ELF-1 (cell line): ENCODE measurements at places on chromosomes 16 and 17.

DNA sequence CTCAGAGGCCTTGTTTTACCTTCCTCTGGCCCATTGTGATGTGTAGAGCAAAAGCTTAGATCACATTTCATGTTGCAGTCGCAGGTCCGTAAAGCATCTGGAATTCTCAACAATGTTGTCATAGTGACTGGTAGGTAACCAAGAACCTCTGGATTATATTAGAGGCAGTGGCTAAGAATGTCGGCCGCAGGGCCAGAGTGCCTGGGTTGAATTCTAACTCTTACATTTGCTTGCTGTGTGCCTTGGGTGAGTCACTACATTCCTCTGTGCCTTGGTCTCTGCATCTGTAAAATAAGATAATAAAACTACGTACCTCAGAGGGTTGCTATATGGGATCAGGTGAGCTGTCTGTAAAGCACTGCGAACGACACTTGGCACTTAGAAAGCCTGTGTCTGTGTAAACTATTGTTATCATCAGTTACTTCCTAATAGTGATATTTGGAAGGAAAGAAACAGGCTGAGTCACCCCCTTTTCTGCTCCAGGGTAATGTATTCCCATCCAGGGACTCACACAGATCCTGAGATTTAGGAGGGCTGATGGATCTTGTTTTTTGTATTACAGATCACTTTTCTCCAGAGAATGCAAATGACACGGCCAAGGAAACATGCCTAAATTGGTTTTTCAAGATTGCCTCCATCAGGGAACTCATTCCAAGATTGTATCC lies 52.2 kb downstream of the VPS35L start:
- peak; percentile 53 for DNase-seq

DNA sequence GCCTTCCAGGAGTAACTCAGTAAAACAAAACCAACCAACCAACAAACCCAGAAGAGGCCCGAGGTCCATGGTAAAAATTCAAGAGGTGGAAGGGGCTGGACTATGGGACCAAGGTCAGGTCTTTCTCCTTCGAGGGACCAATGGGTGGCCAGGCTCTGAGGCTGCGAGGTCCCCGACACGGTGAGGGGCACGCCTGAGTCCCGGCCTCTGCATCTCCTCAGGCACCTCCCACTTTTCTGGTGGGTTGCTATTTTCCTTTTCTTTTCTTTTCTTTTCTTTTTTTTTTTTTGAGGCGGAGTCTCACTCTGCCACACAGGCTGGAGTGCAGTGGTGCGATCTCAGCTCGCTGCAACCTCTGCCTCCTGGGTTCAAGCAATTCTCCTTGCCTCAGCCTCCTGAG lies 18.0 kb downstream of the CD7 start:
- no peak for DNase-seq

GRCh38 chr17:50424996-50425681 lies 879 bp upstream of the ACSF2 start:
- DNase-seq = no peak

DNA sequence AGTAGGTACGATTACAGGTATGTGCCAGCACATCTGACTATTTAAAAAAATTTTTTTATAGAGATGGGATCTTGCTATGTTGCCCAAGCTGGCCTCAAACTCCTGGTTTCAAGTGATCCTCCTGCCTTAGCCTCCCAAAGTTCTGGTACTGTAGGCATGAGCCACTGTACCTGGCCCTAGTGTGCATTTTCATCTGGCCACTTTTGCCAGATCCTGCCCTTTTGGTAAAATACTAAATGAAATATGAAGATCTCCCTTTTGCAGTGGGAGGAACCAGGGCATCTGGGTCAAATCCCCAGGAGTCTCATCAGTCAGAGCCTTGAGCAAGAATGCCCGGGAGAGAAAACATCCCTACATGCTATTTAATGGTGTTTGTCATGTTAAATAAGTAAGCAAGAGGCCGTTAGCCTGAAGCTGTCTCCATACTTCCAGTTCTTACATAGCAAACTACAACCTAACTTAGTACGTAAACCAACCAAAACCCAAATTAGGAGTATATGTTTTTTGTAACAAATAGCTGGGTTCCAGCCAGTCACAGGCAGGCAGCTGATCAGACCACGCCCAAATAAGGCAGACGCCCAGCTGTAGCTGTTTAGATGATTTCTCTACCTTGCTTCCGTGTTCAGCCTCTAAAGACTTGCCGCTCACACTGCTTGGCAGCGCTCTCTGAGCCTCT lies 46.5 kb upstream of the CLEC18A start:
- DNase-seq = peak; percentile 63

GRCh38 chr17:79024901-79025737 lies 1.1 kb downstream of the C1QTNF1 start:
- DNase-seq = no peak

DNA sequence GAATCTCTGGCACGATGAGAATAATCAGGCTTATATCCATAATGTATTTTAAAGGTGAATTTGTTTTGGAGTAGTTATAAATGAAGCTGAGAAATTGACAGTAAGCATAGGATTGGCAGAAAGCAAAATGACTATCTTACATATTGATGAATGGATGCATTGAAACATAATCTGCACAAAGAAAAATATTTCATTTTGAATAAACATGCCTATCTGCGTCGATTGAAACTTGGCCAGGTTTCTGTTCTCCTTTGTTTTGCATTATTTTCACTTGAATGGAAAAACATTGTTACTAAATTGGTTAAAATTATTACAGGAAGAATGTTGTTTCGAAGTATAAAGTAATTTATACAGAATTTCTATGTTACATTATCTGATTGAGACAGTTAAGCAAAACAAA lies 128.2 kb downstream of the USP22 start:
- no peak for DNase-seq

- DNase-seq = no peak
Measured at GRCh38 chr17:43341715-43342588, 56.8 kb upstream of the ARL4D start.

DNA sequence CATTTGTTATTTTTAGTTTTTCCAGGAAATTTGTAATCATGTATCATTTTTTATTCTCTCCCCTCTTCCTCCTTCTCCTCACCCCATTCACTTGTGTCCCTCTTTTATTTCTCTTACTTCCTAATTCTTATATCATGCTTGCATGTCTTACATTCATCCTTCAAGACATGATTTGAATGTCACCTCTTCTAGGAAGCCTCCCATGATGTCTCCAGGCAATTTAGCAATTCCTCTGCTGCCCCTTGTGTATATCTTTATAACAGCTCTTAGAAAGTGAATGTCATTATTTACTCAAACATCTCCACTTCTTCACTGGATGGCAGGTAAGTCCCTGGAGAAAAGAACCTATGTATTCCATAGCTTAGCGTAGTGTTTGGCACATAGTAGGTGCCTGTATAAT lies 7.8 kb downstream of the HNF1B start:
- DNase-seq = no peak

DNA sequence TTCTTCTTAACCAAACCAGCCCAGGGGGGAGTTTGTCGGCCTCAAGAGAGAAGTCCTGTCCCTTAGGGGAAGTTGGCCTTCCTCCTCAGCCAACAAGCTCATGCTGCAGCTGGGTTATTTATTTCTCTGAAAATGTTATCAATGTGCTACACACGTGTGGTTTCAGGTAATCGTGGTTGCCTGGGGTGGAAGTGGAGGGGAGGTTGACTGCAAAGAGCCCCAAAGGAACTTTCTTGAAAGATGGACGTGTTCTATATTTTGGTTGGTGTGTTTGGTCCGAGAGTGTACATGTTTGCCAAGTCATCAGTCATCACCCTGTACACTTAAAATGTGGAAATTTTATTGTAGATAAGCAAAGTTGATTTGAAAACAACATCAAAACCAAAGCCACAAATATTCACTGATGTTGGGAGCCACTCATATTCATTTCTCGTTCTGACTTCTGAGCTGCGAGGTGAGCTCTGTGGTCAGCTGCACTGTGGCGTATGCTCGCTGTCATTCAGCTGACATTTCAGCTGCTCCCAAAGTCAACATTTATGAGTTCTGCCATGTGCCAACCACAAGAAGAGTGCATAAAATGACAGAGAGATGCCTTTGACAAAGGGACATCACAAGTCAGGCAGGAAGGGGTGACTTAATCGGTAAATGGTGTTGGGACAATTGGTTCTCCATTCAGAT lies 26.5 kb upstream of the ADGRG1 start:
- no peak for DNase-seq

- no peak for DNase-seq
Measured at GRCh38 chr16:3135126-3135715, 392 bp downstream of the ZNF213 start.

DNA sequence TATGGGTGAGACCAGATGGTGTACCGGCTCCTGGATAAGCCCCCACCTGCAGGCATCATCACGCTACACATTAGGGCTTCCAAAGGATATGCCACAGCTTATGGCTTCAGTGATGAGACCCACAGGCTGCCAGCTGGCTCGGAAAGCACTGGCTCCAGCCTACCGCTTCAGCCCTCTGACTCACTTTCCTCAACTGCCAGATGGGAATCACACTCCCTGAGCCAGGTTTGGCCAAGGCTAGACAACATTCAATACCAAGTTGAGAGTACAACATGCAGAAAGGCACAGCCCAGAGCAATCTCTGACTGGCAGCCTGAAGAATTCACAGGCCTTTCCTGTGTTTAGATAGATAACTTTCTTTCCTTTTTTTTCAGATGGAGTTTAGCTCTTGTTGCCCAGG lies 10.3 kb downstream of the CENPV start:
- DNase-seq = no peak

DNA sequence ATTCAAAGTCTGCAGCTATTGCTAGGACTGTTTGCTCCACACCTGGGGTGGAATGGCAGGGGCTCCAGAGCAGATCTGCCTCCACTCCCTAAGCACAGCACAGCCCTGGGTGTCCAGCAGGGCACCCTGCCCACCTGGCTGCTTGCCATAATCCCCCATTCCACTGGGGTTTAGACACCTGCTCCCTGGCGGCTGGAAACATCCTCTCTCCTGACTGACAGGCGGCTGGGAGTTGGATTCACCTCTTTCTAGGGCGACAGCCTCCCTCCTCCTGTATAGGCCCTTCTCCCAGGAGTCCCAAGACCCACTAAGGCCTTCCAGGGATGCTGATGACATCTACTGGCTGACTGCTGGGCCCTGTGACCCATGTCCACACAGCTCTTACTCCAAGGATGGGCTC lies 18.0 kb downstream of the HDAC5 start:
- no peak for DNase-seq

DNA sequence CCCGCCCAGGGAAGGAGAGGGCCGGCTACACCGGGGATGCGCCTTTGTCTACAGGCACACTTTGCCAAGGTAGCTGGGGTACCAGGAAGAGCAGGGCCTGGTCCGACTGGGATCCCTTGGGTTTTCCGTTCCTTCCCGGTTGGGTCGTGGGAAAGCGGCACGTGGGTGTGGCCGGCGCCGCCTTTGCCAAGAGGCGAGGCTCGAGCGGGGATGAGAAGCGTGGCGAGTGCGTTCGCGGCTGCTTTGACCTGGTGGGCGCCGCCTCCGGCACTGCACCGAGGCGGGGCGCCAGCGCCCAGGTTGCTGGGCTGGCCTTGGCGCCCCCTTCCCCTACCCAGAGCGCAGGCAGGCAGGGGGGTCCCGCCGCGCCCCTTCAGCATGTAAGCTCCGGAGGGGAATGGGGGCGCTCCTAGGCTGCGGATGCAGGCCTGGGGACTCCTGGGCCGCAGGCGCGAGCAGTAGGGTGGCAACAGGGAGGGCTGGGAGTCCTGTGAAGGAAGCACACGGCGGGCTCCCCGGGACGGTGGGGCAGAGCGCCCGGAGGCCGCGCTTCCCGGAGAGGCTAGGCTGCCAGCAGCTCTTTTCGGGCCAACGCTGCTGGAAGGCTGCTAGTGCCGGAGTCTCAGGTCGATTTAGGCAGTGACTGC lies 2.0 kb downstream of the HAS3 start:
- peak; percentile 39 for DNase-seq

DNA sequence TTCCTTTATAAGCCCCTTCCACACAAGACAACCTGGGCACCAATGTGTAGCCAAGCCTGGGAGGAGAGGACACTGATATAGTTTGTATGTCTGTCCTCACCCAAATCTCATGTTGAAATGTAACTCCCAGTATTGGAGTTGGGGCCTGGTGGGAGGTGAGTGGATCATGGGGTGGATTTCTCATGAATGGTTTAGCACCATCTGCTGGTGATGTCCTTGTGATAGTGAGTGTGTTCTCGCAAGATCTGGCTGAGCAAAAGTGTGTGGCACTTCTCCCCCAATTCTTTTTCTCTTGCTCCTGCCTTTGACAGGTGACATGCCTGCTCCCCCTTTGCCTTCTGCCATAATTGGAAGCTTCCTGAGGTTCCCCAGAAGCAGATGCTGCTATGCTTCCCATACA lies 135.8 kb downstream of the USP31 start:
- peak; percentile 3 for DNase-seq

GRCh38 chr16:2457946-2458345 lies 2.0 kb upstream of the TEDC2 start:
- no peak for DNase-seq

GRCh38 chr16:27005386-27005785 lies 61.3 kb upstream of the C16orf82 start:
- no peak for DNase-seq

DNA sequence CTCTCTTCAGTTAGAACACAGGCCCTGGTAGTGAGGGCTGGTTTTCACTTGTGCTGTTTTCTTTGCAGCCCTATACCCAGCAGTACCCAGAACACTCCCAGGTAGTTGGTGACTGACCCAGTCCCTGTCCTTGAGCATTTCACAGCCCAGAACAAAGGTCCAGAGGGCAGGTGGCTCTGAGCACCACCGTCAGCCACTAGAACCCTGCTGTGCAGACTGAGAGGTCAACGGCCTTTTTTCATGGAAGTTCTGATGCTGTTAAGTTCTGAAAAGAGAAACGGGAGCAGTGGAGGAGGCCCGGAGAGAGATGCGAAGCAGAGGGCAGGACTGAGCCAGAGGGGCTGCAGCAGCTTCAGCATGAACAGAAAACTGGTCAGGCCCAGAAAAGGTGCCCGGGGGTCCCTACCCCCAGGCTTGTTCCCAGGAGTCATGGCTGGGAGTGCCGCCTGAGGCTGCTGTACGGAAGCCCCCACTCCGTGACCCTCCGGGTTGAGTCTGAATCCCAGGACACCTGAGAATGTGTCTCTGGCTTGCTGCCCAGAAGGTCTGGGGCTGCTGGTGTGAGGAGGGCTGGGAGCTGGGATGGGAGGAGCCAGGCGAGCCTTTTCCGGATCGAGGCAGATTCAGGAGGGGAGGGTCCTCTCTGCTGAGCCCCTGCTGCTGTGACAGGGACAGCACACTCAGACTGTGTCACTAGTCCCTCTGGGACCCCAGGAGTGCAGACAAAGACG lies 8.7 kb downstream of the ZNF276 start:
- DNase-seq = peak; percentile 57
